ENCODE measurements at places on chromosomes 1 and 21. TPM values are rescaled to one million over a fixed set of nuclear protein-coding genes. Genes with fewer than 3 reads are reported as not detected.

Gene FOXD2
- total RNA-seq, result 2.0 TPM

Gene PGD
- total RNA-seq, result 90.4 TPM

Gene OLFM3
- total RNA-seq, result 19.4 TPM

Gene CLCNKA
- 0.33 TPM for total RNA-seq

Gene FAM3B
- total RNA-seq, result 0.38 TPM

Gene HLX
- total RNA-seq, result 6.2 TPM

Gene GJC2
- total RNA-seq, result 2.1 TPM

Gene LIN28A
- not detected for total RNA-seq

Gene OR2T2
- not detected for total RNA-seq

Gene TOE1
- total RNA-seq, result 13.9 TPM

Gene KCNE2
- not detected for total RNA-seq

Gene FCER1G
- 6.3 TPM for total RNA-seq

Gene BSND
- not detected for total RNA-seq

Gene JAM2
- total RNA-seq, result 55.3 TPM

Gene C1orf141
- 1.3 TPM for total RNA-seq

Gene GBP4
- total RNA-seq, result 6.5 TPM

Gene LAMC2
- 3.1 TPM for total RNA-seq

Gene NEXN
- total RNA-seq, result 10.6 TPM

Gene OSCP1
- 20.6 TPM for total RNA-seq

Gene FAM151A
- not detected for total RNA-seq

All from camera-type eye (tissue), 1 donor.